GM18507 (cell line): ENCODE measurements at places on chromosomes 5 and 9.

GRCh38 chr5:2698581-2698980 is 52.9 kb downstream of the IRX2 start:
- DNase-seq: no peak

- DNase-seq: no peak
These were observed 283.7 kb upstream of the IRX4 start for GRCh38 chr5:2166306-2166978.

- DNase-seq: no peak
These were observed 53.4 kb downstream of the TENT4A start for GRCh38 chr5:6766604-6767093.

DNA sequence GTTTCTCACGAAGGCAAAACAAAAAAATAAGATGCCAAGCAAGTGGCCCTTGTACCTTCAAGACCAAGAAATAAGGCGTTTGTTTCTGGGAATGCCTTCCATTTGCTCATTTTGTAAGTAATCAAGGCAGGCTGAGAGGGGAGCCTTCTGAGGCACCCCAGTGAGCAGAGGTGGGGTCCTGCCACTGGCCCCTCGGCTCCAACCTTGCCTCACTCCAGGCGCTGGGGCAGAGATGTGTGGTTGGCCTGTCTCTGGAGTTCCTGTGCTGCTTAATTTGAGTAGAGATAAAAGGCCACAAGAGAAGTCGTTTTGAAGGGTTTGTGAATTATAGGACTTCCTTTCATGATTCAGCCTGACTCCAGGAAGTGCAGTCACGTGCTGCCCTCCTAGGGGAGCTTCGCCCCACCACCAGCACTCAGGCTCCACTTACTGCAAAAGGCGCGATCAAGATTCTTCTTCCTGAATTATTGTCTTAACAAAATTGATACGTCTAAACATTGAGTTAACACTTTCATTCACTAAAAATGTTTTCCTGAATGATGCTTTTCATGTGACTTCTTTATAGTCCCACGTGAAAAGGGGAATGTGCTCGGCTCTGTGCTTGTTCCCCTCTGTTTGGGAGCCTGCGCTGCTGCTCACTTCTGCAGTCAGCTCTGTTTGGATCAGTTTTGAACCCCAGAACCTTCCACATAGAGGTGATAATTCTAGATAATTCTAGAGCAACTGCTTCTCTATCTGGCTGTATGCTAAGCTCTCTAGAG is 13.7 kb downstream of the SYK start:
- DNase-seq: no peak

- DNase-seq: no peak
These were observed 58.1 kb downstream of the PTCH1 start for GRCh38 chr9:95458666-95459065.

DNA sequence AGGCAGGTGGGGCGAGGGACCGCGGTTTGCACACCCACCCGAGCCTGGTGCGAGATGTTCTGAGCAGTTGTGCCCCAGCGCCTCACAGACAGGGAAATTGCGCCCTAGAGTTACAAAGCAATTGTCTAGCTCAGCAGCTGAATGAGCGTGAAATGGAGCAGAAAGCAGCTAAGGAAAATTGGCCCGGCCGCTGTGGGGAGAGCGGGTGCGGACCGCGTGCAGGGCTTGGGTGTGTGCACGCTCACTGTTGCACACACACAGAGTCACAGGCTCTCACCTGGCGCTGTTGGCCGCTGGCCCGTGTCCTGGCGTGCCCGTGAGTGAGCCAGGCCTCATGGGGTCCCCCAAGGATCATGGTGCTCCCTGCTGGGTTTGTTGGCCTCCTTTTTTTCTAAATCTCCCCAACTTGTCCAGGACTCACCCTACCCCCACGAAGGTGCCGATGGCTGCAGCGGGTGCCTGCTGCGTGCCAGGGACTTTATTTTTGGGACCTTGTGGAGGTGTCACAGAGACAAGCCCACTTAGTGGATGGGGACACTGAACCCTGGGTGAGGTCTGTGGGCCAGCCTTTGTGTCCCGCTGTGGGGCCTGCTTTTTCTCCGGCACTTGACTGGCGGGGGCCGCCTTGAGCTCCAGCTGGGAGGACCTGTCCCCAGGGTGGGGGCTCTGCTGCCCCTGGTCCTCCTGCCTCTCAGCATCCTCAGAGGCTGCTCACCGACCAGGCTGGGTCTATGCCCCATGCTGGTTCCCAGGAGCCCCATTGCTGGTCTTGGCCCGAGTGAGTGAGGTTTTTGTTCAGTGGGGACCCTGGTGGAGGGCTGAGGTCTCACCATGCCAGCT is 5.2 kb downstream of the RXRA start:
- no peak for DNase-seq

- DNase-seq: no peak
These were observed 188.5 kb upstream of the CCNG1 start for GRCh38 chr5:163248871-163249270.

- DNase-seq: no peak
These were observed 76.8 kb downstream of the CFAP77 start for GRCh38 chr9:132486706-132487350.

GRCh38 chr5:136202469-136203205 is 9.7 kb upstream of the SMIM32 start:
- DNase-seq: no peak

- no peak for DNase-seq
These were observed 569 bp downstream of the CAMK4 start for GRCh38 chr5:111224561-111225345.

GRCh38 chr9:21392270-21392669 is 7.1 kb upstream of the IFNA2 start:
- no peak for DNase-seq

GRCh38 chr5:8895599-8895998 is 650.3 kb downstream of the SEMA5A start:
- DNase-seq: no peak

GRCh38 chr5:10797261-10797660 is 36.2 kb upstream of the DAP start:
- DNase-seq: no peak

DNA sequence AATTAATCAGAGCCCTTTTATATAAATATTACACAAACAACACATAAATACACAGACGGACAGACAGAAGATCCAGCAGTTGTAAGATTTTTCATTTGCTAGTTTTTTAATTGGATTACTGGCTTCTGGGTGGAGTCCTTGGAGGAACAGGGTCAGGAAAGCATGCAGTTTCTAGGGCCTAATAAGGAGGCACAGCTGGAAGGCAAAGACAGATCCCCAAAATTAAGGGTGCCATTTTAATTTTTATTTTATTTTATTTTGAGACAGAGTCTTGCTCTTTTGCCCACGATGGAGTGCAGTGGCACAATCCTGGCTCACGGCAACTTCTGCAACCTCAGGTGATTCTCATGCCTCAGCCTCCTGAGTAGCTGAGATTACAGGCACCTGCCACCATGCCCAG is 49.5 kb downstream of the PTGS1 start:
- DNase-seq: no peak

- peak; percentile 87 for DNase-seq
These were observed at the start of gene FAM200C for GRCh38 chr5:160399402-160400353. Gene FAM200C, minus strand, starts transcription at chr5:160400054. Its CDS starts 4,564 bp downstream, at chr5:160395490.

GRCh38 chr9:121478816-121479676 is 20.6 kb downstream of the GGTA1 start:
- no peak for DNase-seq

DNA sequence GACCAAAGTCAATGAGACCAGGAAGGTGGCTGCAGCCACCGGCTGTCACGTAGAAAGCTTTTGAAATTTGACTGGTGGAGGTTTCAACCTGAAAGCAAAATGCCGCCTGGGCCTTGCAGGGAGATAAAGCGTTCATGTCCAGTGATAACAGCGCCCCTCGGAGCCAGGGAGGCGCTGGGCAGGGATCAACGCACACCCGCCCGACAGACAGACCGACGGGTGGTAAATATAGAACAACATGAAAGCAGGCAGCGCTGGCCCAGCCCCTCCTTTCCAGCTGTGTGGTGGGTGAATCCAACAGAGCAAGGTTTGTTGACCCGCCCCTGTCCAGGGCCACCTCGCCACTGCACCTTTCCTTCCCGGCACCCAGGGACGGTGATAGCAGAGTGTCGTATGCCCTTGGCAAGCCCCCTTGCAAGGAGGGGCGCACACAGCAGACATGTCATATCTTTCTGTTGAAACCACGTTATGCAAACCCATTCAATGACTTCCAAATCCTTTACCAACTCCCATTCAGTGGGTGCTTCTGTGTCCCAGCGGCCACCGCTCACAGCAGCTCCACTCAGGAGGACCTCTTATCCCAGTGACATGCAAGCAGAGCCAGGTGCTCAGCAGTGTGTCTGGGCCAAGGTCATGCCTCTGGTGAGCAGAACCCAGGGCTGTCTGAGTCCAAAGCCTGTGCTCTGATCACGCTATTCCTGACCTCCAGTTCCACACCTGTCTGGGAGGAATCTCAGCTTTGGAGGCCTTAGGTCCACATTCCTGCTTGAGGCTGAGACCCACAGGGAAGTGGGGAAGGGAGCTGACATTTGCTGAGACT is 38.7 kb downstream of the NKX2-5 start:
- no peak for DNase-seq

- DNase-seq: no peak
These were observed 323.5 kb downstream of the PLK2 start for GRCh38 chr5:58136406-58136805.

- DNase-seq: no peak
These were observed 141.0 kb downstream of the MEF2C start for GRCh38 chr5:88741964-88742363.

- DNase-seq: no peak
These were observed 239.6 kb upstream of the TUSC1 start for GRCh38 chr9:25917731-25918362.

- peak; percentile 71 for DNase-seq
These were observed at the start of gene KLF4 for GRCh38 chr9:107489687-107490605. Gene KLF4, minus strand, starts transcription at chr9:107489769. Its CDS starts 597 bp downstream, at chr9:107489172.

DNA sequence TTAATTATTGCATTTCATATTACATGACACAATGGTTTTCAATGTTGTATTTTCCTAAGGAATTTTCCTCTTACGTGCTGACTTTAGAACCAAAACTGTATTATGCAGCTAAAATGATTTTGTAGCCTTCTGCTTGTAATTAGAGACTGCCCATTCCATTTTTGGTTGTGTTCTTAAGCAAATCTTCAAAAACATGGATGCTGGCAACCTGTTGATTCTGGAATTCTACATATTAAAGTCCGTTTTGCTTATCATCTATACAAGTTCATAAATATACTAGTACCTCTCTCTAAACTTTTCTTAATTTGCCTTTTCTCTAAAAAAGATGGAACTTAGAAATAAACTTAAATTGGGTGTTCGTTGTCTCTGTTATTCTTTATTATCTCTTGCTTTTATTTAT is 88.3 kb downstream of the NR3C1 start:
- no peak for DNase-seq
